CD8-positive, alpha-beta memory T cell (primary cell): ENCODE measurements at places on chromosomes 5 and 9.

DNA sequence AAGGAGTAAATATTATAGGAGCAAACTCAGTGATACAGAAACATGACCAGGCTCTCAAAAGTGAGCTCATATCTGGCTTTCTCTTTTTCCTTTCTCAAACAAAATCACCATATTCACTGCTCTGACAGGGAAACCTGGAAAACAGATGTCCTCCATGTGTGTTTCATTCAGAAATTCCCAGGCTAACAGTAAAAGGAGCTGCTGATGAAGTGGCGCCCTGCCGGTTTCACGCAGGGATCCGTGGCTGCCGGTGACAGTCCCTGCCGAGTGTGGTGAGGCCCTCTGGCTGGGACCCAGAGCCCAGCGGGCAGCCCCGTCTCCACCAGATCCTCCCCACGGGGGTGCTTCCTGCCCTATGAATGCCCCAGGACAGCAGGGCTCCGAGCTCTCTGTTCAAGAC lies 208.1 kb downstream of the GNA14 start:
- no peak for DNase-seq

- DNase-seq, result no peak
Observed at GRCh38 chr5:173954671-173955521, 34.1 kb upstream of the C5orf47 start.

DNA sequence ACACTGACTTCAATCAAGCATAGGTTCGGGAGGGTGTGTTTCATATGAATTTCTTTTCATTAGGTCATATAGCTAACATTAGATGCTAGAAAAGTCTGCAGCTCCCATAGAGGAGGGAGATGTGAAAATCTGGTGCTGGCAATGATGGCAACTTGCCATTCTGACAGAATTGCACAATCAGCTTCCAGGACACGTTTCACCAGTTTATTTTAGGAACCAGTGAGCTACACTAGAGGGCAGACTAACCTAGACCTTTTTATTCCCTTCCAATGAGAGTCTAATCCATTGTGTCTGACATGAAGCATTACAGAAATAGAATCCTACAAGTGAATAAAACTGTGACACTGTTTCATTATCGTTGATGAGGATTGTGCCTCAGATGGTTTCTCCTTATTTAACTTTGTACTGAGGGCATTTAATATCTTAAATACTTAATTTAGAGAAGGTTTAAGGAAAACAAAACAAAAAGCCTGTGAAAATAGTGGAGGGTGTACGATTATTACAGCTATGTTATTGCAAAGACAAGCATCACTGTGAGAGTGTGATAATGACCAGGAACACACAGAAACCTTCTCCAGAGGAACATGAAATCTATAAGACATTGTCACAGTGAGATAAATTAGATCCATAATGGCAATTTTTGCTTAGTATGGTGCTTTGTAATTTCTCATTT lies 363.3 kb upstream of the RPS23 start:
- DNase-seq, result no peak

GRCh38 chr5:56123531-56124243 lies 109.4 kb downstream of the ANKRD55 start:
- no peak for DNase-seq

DNA sequence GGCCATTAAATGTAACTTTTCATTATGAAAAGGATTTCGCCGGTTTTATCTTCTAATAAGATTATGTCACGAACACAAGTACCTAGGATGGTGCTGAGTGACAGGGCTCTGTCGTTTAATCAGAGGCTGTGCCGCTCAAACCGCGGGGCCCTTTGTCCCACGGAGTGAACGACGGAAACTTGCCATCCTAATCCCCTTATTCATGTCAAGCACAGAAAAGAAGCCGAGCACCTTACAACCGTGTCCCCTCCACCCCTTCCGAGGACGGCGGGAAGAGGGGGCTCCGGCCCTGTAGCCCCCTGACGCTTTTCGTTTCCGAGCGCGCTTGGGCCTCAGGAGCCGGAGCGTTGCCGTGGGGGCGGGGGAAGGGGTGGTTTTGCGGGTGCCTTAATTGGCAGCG lies 11.2 kb downstream of the LMX1B start:
- DNase-seq, result no peak

- DNase-seq, result no peak
Observed at GRCh38 chr5:107466233-107466769, 204.4 kb downstream of the EFNA5 start.

DNA sequence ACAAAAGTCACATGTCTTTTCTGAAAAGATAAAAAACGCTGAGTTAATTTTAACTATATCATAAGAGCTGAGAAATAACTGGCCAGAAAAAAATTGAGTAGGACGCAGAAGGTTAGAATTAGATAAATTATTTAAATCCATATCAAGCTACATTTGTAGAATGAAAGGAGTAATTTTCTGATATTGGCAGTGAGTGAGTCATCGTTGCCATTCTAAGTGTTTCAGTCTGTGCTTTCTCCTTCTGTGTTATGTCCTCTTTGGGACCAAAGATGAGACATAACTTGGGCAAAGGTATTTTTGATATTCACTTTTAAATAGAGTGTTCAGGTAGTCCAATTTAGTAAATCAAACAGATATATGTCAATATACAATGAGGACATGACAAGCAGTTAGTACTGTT lies 34.4 kb upstream of the KCNN2 start:
- no peak for DNase-seq

DNA sequence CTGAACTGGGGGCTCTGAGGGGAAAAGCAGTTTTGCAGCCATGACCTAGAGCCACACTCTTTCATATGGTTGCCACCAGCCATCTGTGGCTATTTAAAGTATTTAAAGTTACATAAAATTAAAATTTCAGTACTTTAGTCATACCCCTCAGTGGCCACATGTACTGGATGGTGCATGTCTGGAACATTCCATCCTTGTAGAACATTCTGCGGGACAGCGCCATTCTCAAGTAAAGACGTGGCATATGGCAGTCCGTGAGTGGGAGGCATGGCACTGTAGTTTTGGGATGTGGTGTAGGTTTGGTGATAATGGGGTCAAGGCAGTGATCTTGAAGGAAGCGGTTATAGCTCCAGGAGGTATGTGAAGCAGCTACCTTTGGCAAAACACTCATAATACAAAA lies 61.4 kb upstream of the NFIL3 start:
- no peak for DNase-seq

GRCh38 chr5:141001844-141002604 lies 35.7 kb downstream of the PCDHAC2 start:
- DNase-seq, result no peak

DNA sequence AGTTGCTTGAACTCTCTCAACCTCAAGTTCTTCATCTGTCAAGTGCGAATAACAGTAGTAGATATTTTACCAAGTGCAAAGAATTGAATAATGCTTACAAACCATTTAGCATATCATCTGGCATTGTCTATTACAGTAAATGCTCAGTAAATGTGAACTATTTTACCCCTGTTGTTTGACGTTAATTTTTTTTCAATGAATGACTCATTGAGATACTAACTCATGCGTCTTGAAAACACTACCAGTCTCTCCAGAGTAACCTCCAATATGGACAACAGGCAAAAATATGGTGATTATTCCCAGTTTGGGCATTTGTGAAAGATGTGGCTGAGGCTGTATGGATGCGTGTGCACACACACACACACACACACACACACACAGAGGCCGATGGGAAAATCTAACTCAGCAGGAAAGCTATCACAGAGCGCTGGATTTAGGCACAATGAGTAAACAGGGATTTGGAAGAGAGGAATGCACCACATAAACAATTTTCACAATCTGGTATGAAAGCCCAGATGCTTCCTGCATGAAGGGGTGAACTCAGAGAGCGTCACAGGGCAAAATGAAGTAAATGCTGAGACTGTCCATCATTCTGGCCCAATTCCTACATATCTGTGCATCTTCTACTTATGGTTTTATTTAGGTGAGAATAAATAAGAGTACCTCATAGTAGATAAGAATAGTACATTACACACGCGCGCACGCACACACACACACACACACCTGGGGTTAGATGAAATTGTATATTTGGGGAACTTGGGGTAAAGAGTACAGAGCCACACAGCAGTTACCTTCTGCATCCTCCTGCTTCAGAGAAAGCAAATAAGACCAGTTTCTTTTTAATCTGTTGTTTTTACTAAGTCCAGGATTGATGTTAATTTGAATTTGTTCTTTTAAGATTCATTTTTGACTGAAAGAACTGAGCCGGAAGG lies 128.7 kb downstream of the PALM2AKAP2 start:
- DNase-seq, result no peak

DNA sequence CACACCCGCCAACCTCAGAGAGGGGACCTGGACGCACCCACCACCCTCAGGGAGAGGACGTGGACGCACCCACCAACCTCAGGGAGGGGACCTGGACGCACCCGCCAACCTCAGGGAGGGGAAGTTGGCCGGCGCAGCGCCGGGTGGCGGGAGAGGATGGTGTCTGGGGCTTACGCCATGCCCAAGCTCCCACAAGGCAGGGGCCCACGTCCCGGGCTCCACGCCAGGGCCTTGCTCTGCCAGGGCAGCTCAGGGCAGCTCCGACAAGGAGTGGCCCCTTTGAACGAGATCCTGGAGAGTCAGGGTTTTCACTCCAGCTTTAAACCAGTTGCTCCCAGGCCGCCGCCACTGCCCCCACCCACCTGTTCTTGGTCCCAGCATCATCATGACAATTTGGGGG lies 32.2 kb upstream of the SLC12A7 start:
- DNase-seq, result no peak

GRCh38 chr5:37723162-37723961 lies 116.5 kb downstream of the GDNF start:
- no peak for DNase-seq

- no peak for DNase-seq
Observed at GRCh38 chr9:115138151-115138550, 20.2 kb upstream of the TNC start.

DNA sequence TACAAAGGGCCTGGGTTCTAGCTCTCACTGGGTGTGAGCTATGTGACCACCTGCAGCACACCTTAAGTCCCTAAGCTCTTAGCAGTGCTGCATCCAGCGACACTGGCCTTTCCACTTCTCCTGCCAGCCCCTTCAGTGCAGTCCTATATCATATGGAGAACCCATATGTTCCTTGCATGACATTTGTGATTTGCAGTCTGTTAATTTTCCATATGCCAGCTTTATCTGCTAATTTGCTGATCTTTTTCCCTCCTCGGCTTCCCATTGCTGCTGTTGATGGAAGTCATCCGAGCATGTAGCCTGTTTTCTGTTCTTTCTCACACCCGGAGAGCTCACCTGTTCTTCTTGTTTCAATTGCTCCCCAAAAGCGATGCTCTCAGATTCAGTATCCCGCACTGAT lies 23.2 kb downstream of the PRDM6 start:
- DNase-seq, result no peak

GRCh38 chr9:94741866-94742265 lies 15.4 kb downstream of the AOPEP start:
- DNase-seq, result no peak

DNA sequence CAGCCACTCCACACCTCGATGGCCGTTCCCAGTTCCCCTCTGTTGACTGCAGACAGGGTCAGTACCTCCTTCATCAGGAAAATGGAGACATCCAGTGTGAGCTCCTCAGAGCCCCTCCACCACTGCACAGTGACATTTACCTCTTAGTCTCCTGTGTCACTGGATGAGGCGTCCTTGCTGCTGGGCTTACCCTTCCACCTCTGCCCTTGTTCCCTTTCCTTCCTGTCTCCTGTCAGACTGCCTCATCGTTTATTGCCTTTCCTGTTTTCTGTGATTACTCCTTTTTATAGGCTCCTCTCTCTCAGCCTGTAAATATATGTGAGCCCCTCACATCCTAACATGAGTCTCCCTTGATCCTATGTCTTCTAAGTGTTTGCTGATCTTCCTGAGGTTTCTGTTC lies 23.2 kb upstream of the SPTAN1 start:
- DNase-seq, result no peak

- no peak for DNase-seq
Observed at GRCh38 chr5:80763211-80763610, 108.4 kb upstream of the DHFR start.

DNA sequence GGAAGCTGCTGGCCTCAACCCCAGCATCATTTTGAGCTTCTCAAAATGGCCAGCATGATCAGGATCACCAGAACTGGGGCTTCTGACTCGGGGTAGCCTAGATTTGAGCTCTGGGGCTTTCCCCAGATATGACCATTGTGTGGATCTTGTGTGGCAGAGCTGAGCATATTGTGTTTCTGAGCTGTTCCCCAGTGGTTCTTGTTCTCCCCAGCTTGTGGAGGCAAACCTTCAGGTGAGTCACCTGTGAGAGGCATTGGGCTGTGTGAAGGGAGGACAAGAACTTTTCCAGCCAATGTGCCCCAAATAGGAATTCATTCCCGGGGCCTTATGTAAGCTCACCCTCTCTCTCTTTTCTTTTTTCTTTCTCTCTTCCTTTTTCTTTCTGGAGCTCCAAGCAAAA lies 80.7 kb upstream of the PITX1 start:
- no peak for DNase-seq

DNA sequence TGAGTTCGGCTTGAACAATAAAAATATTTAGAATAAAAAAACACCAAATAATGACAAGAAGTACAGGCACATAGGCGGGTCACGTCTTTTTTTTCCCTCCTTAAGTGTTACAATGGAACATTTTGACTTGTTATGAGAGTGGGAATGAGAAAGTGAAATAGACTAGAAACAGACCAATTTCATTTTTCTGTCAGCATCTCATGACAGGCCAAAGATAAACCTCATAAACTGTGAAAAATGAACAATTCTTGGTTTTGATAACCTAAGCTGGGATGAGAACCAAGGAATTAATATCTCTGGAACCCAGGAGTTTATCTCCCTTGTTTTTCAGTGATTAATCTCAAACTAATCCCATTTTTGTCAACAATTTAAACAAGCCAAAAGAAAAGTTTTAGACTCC lies 299.5 kb downstream of the SLIT3 start:
- no peak for DNase-seq

DNA sequence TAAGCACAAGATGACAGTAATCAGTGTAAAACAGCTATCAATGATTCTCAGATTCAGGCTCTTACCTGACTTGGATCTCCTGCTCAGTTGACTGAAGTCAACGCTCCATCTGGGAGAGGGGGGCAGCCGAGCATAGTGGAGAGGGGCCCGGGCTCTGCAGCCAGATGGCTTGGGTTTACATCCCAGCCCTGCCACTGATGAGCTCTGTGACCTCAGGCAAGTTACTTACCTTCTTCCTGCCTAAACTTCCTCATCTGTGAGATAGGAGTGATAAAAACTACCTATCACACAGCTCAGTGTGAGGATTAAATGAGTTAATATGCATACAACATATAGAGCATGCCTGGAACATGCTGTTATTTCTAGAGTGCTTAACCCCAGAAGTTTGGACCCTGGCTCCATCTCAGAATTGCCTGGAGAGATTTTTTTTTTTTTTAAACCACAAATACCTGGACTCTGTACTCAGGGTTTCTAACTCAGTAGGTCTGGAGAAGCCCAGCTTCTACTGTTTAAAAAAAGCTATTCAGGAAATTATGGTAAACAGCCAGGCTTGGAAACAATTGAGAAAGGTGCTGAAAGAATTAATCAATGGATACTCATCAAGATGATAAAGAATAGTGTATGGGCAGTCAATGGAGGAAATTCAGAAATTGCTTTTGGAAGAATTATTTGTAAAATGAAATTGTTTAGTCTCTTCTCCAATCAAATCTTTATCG lies 72.2 kb downstream of the ANKRD55 start:
- no peak for DNase-seq

GRCh38 chr5:139855946-139856540 lies 60.4 kb downstream of the PSD2 start:
- no peak for DNase-seq
